ENCODE measurements at places on chromosomes 4 and X.

- peaks cover 4% of the 10 kb centered on the region for H3K4me1 ChIP-seq
- H3K27me3 ChIP-seq: no peaks in the 10 kb centered on the region
- H3K4me3 ChIP-seq: no peak overlapping the region
- DNase-seq: no peak
- H3K27ac ChIP-seq: no peak overlapping the region
Measured at GRCh38 chr4:51851090-51851936, 8.4 kb downstream of the DCUN1D4 start.

DNA sequence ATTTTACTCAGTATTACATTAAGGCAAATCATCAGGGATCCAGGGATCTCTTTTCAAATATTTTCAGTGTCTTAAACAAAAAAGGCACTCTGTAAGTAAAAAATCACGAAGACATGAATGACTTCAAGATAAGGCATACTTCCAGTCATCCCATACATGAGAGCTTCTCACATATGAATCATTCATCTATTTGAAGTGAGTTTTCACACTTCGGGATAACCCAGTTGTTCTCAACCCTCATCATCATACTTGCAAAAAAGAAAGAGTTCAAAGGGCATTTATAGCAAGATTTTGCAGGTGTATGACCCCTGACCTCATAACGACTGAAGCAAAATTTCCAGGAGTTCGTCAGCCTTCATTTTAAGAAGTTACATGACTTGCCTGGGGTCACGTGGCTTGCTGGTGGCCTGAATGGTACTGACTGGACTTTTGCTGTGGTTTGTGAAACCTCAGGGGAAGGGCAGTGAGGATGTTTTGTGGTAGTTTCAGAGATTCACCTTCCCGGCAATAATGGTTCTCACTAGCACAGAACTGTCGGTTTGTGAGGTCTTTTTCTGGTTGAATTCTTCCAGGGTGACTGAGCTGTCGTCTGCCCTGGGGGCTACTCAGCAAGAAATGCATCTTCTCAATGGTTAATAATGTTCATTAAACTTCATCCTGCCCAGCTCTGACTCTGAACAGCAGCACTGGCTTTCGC, 115.8 kb upstream of the SHISA3 start:
- H3K27ac ChIP-seq: no peak overlapping the region
- no peak for DNase-seq
- no peaks in the 10 kb centered on the region for H3K36me3 ChIP-seq
- H3K4me3 ChIP-seq: no peak overlapping the region
- no peaks in the 10 kb centered on the region for H3K27me3 ChIP-seq

GRCh38 chr4:77488882-77489281, 116.7 kb upstream of the CXCL13 start:
- no peaks in the 10 kb centered on the region for H3K4me1 ChIP-seq
- no peaks in the 10 kb centered on the region for H3K27me3 ChIP-seq
- H3K36me3 ChIP-seq: no peaks in the 10 kb centered on the region
- no peak overlapping the region for H3K4me3 ChIP-seq

DNA sequence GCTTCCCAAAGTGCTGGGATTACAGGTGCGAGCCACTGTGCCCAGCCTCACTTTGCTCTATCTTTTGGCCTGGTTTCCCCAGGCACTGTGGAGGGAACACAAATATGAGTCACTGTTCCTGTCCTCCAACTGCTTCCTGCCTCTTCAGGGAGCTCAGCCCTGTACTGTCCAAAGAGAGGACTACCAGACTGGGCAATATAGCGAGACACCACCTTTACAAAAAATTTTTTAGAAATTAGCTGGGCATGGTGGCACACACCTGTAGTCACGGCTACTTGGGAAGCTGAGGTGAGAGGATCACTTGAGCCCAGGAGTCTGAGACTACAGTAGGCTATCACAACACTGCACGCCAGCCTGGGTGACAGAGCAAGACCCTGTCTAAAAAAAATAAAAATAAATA, 16.9 kb upstream of the WAS start:
- H3K4me3 ChIP-seq: no peak overlapping the region
- H3K27ac ChIP-seq: no peak overlapping the region
- no peak for DNase-seq
- no peaks in the 10 kb centered on the region for H3K4me1 ChIP-seq

DNA sequence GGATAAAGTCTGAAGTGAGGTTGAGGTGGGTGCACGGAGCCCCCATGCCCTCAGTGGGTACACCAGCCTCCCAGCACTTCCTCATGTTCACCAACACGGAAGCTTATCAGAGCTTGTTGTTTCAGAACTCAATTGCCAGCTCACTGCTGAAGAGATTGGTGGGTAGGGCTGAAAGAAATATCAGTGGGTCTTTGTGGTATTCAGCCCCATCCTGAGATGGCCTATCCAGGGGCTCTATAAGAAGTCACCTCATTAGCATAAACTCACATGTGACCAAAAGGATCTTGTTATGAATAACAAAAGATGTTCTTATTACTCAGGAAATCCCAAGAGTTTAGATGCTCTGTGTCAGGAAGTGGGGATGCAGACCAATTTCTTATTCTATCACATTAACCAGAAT, 177.3 kb downstream of the ARHGAP10 start:
- no peak for DNase-seq
- H3K27me3 ChIP-seq: no peaks in the 10 kb centered on the region
- no peaks in the 10 kb centered on the region for H3K4me1 ChIP-seq
- H3K36me3 ChIP-seq: no peaks in the 10 kb centered on the region
- no peak overlapping the region for H3K27ac ChIP-seq
- H3K4me3 ChIP-seq: no peak overlapping the region

GRCh38 chrX:87873347-87873941, 355.8 kb downstream of the KLHL4 start:
- DNase-seq: no peak
- no peak overlapping the region for H3K27ac ChIP-seq
- H3K27me3 ChIP-seq: no peaks in the 10 kb centered on the region
- no peaks in the 10 kb centered on the region for H3K36me3 ChIP-seq
- no peaks in the 10 kb centered on the region for H3K4me1 ChIP-seq

DNA sequence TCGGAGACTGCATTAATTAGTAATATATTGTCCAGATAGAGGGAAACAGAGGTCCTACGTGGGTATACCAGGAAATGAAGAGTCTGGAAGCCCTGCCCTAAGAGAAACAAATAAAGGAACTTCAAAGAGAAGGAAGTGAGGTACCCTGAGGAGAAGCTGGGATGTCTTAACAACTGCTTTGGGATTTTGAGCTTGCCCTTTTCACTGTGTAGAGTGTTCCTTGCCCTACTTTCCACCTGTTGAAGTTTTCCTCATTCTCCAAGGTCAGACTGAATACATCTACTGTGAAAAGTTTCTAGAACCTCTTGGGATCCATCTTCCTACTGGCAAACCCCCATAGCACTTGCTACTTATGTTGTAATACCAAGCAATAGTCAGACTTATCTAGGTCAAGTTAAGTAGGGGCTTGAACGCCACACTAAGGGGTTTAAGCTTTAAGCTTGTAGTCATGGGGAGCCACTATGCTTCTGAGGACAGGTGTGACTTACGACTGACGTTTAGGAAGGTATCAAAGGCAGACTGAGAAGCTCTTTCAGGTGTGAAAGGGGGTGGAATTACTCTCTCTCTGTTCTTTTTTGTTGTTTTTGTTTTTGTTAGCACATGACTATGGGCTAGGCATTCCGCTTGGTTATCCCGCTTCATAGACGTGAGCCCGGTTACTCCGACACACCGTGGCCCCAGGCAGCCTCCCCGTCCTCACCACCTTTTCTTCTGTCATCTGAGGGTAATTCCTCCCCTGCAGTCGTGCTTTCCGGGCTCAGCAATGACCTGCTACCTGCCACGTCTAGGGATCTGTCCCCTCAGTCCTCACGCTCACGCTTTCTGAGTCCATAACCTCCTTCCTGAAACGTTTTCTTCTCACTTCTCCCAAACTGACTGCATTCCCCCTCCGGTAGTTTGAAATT, 959 bp upstream of the REST start:
- H3K4me1 ChIP-seq: peaks cover 19% of the 10 kb centered on the region
- H3K27ac ChIP-seq: peak overlapping the region; percentile 41

DNA sequence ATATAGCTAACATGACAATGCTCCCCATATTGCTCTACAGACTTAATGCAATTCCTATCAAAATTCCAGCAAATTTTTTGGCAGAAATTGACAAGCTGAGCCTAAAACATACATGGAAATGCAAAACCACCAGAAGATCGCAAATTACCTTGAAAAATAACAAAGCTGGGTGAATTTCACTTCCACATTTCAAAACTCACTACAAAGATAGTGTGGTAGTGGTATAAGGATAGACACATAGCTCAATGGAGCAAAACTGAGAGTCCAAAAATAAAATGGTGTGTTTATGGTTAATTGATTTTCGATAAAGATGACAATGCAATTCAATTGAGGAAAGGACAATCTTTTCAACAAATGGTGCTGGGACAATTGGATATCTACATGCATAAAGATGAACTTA, 65.8 kb downstream of the SLC9A7 start:
- no peak for DNase-seq
- H3K27ac ChIP-seq: no peak overlapping the region
- no peaks in the 10 kb centered on the region for H3K4me1 ChIP-seq
- no peaks in the 10 kb centered on the region for H3K27me3 ChIP-seq
- H3K36me3 ChIP-seq: no peaks in the 10 kb centered on the region

DNA sequence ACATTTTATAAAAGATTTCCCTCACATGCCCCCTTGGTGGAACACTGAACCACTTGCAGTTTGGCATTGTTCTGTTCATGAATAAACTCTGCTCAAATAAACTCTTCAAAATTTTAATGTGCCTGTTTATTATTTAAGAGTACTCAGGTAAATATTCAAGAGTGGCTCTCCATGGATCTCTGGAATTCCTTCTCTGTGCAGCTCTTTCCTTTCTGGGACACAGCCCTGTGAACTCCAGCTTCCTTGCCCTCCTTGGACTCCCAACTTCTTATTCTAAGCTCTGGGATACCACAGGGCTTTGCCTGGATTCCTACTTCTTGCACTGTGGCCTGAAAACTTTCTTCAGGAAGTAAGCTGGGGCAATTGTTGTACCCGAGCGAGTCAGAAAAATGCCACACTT, 8.3 kb downstream of the BEX3 start:
- no peak for DNase-seq
- no peak overlapping the region for H3K27ac ChIP-seq
- H3K4me3 ChIP-seq: no peak overlapping the region
- no peaks in the 10 kb centered on the region for H3K4me1 ChIP-seq

GRCh38 chr4:33323393-33323792, 2603.2 kb downstream of the PCDH7 start:
- no peak overlapping the region for H3K27ac ChIP-seq
- no peaks in the 10 kb centered on the region for H3K36me3 ChIP-seq
- H3K27me3 ChIP-seq: no peaks in the 10 kb centered on the region

DNA sequence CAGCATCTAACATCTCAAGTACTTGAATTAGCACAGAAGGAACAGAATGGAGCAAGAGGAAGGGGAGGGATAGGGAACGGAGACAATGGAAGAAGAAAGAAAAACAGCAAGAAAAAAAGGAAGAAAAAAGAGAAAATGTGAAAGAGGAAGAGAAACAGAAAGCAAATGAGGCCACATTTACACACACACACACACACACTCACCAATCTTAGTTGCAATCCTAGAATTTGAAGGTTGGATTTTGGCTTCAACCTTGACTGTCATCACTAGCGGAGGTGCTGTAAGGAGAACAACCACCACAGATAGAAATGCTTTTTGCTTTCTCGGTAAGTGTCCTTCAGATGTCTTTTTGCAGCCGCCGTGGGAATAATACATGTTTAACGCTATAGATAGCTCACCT, 327.1 kb upstream of the NWD2 start:
- no peaks in the 10 kb centered on the region for H3K4me1 ChIP-seq
- H3K27ac ChIP-seq: no peak overlapping the region
- H3K27me3 ChIP-seq: no peaks in the 10 kb centered on the region
- no peak for DNase-seq
- no peak overlapping the region for H3K4me3 ChIP-seq
- no peaks in the 10 kb centered on the region for H3K36me3 ChIP-seq

DNA sequence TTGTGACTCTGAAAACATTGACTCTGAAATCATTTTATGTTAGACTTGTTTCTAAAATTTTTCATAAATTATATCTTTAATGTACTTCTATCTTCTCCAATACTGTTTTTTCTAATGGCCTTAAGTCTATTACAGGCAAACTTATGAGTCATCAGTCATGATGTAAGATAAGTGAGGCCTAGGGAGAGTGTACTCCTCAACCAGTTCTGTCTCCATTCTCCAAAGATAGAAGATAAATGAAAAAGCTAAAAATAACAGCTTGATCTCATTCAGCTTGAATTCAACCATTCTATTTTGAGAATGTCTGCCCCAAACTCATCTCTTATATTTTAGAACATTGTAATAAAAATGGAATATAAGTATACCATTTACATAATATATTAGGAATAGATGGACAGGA, 34.5 kb downstream of the STBD1 start:
- no peak for DNase-seq
- peaks cover 2% of the 10 kb centered on the region for H3K4me1 ChIP-seq
- no peaks in the 10 kb centered on the region for H3K36me3 ChIP-seq
- H3K27me3 ChIP-seq: no peaks in the 10 kb centered on the region
- no peak overlapping the region for H3K27ac ChIP-seq
- no peak overlapping the region for H3K4me3 ChIP-seq

DNA sequence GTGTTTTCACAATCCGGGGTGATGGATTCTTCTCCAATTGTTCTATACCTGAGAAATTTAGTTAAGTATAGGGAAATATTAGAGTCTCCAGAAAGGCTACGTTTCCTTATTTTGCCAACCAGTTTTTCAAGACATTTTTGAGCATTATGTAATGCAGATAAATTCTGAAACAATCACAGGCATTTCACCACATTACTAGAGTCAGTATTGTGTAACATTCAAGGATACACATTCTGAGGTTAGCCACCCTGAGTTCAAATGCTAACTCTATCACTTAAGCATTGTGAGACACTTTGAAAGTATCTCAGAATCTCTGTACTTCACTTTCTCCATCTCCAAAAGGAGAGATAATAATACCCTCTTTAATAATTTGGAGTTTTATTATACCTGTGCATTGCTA, 10.6 kb downstream of the SULT1B1 start:
- H3K36me3 ChIP-seq: no peaks in the 10 kb centered on the region
- no peaks in the 10 kb centered on the region for H3K4me1 ChIP-seq
- no peak overlapping the region for H3K4me3 ChIP-seq
- H3K27ac ChIP-seq: no peak overlapping the region
- H3K27me3 ChIP-seq: no peaks in the 10 kb centered on the region

GRCh38 chrX:19064175-19064574, 58.1 kb downstream of the ADGRG2 start:
- no peak for DNase-seq
- H3K27me3 ChIP-seq: no peaks in the 10 kb centered on the region
- no peaks in the 10 kb centered on the region for H3K36me3 ChIP-seq
- no peaks in the 10 kb centered on the region for H3K4me1 ChIP-seq

GRCh38 chr4:113773014-113773413, 11.5 kb upstream of the CAMK2D start:
- DNase-seq: no peak
- no peaks in the 10 kb centered on the region for H3K4me1 ChIP-seq
- no peaks in the 10 kb centered on the region for H3K36me3 ChIP-seq
- H3K4me3 ChIP-seq: no peak overlapping the region
- H3K27me3 ChIP-seq: no peaks in the 10 kb centered on the region
